CD8-positive, alpha-beta memory T cell (primary cell): ENCODE measurements at places on chromosomes 5 and 9. TPM values are rescaled to one million over a fixed set of nuclear protein-coding genes. Genes with fewer than 3 reads are reported as not detected.

The PTTG1 gene
- total RNA-seq: 79.8 TPM

The PCDHAC2 gene
- not detected for total RNA-seq

The SLC34A3 gene
- not detected for total RNA-seq

The STK10 gene
- total RNA-seq: 118 TPM

The F2R gene
- 26.6 TPM for total RNA-seq

The TAF11L8 gene
- total RNA-seq: not detected

- H3K27me3 ChIP-seq: no peaks in the 10 kb centered on the region
- H3K36me3 ChIP-seq: no peaks in the 10 kb centered on the region
- H3K4me1 ChIP-seq: no peaks in the 10 kb centered on the region
- no peak for DNase-seq
Observed at GRCh38 chr9:74721696-74722660, 165.7 kb downstream of the TRPM6 start.

- H3K27ac ChIP-seq: no peak overlapping the region
- H3K36me3 ChIP-seq: no peaks in the 10 kb centered on the region
- H3K27me3 ChIP-seq: no peaks in the 10 kb centered on the region
- no peak overlapping the region for H3K4me3 ChIP-seq
- DNase-seq: no peak
Observed at GRCh38 chr9:6584881-6585597, 60.5 kb downstream of the GLDC start.

- DNase-seq: no peak
- H3K36me3 ChIP-seq: no peaks in the 10 kb centered on the region
- no peaks in the 10 kb centered on the region for H3K4me1 ChIP-seq
- no peak overlapping the region for H3K4me3 ChIP-seq
Observed at GRCh38 chr5:18305288-18305924, 671.1 kb downstream of the TAF11L14 start.

DNA sequence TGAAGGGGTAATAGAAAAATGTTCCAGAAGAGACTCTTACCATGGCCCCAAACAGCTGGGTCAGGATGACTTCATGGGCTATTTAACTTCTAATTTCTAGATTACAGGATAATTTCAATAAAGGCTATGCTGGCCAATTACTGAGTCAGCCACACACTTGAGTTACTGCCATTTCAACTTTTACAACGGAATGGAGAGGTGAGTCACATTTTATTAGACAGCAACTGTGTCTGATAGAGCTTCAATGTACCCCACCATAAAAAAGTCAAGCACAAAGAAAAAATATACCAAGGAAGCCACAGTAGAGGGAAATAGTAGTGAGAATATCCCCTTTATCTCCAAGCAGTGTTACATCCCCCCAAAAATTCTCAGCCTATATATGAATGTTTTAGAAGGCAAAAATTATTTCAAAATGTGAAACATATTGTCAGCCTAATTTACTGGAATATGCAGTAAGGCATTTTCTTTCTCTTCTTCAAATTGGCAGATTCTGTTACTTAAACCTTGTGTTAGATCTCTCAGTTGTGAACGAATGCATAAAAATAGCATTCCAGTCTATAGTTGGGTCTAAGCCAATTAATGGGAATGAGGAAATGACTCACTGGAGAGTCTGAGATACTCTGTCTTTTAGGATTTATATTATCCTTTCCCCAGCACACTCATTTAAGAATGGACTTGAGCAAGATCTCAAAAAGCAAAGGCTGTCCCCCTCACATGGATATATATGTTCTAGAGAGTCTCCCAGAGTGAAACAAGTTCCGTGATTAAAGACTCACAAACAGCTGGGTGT, 47.1 kb upstream of the RAI14 start:
- no peak overlapping the region for H3K4me3 ChIP-seq
- DNase-seq: no peak
- H3K27me3 ChIP-seq: no peaks in the 10 kb centered on the region

DNA sequence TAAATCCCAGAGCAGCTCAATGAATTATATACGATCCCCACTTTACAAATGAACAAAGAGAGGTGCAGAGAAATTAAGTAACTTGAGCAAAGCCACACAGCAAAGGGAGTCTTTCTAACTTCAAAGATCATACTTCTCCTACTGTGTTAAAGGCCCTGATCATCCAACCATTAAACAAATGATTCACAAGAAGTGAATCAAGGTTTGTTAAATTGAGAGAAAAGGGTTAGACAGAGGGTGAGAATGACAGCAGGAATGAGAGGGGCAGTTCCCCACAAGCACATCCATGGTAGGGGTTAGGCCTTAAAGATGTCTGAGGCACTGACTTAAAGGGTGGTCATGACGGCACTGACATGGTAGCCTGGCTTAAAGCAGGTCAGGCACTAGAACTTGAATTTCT, 10.7 kb downstream of the IDNK start:
- no peak overlapping the region for H3K4me3 ChIP-seq
- no peak overlapping the region for H3K27ac ChIP-seq
- H3K4me1 ChIP-seq: no peaks in the 10 kb centered on the region
- no peaks in the 10 kb centered on the region for H3K36me3 ChIP-seq
- DNase-seq: no peak
- no peaks in the 10 kb centered on the region for H3K27me3 ChIP-seq

GRCh38 chr5:179887095-179887494, 20.6 kb downstream of the TBC1D9B start:
- no peaks in the 10 kb centered on the region for H3K27me3 ChIP-seq
- no peak overlapping the region for H3K4me3 ChIP-seq
- DNase-seq: no peak
- H3K36me3 ChIP-seq: peaks cover 33% of the 10 kb centered on the region
- H3K27ac ChIP-seq: no peak overlapping the region

DNA sequence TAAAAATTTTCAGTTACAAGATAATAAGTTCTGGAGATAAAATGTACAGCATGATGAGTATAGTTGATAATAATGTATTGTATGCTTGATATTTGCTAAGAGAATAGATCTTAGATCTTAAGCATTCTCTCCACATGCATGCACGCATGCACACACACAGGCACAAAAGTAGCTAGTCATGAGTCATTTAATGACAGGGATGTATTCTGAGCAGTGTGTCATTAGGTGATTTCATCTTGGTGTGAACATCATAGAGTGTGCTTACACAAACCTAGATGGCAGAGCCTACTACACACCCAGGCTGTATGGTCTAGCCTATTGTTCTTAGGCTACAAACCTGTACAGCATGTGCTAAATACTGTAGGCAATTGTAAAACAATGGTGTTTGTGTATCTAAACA, 124.2 kb downstream of the PTTG1 start:
- no peaks in the 10 kb centered on the region for H3K27me3 ChIP-seq
- H3K36me3 ChIP-seq: no peaks in the 10 kb centered on the region
- H3K4me1 ChIP-seq: no peaks in the 10 kb centered on the region

GRCh38 chr5:55920784-55921183, 69.6 kb downstream of the IL31RA start:
- H3K4me3 ChIP-seq: no peak overlapping the region
- no peaks in the 10 kb centered on the region for H3K36me3 ChIP-seq
- DNase-seq: no peak
- H3K4me1 ChIP-seq: peaks cover 16% of the 10 kb centered on the region

DNA sequence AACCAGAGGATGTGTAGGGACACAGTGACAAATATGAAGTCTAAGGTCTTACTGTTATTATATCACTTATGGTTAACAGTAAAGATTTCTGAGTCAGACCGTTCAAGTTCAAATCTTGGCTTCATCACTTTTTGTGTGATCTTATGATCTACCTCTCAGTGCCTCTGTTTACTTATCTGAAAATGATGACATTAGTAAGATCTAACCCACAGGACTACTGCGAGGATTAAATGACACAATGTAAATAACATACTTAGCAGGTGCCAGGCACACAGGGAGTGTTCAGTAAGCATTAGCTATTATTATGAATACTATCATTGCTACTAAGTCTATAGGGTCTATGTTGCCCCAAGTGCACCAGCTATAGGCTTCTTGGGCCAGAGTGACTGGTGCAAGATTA, 2.0 kb downstream of the IRF1 start:
- peaks cover 80% of the 10 kb centered on the region for H3K4me1 ChIP-seq
- DNase-seq: peak; percentile 4
- H3K27ac ChIP-seq: peak overlapping the region; percentile 96
- H3K4me3 ChIP-seq: peak overlapping the region; percentile 88
- H3K27me3 ChIP-seq: no peaks in the 10 kb centered on the region

DNA sequence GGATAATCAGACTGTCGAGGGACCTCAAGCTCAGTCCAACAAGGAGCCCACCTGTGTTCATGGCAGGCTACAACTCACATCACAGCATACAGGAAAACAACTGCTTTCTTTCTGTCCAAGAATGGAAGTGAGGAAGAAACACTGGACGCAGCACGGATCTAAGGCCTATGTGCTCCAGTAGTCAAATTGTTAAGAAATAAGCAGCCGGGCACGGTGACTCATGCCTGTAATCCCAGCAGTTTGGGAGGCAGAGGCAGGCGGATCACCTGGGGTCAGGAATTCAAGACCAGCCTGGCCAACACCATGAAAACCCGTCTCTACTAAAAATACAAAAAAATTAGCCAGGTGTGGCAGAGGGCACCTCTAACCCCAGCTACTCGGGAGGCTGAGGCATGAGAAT, 427.8 kb downstream of the BNC2 start:
- DNase-seq: no peak
- H3K4me1 ChIP-seq: no peaks in the 10 kb centered on the region

DNA sequence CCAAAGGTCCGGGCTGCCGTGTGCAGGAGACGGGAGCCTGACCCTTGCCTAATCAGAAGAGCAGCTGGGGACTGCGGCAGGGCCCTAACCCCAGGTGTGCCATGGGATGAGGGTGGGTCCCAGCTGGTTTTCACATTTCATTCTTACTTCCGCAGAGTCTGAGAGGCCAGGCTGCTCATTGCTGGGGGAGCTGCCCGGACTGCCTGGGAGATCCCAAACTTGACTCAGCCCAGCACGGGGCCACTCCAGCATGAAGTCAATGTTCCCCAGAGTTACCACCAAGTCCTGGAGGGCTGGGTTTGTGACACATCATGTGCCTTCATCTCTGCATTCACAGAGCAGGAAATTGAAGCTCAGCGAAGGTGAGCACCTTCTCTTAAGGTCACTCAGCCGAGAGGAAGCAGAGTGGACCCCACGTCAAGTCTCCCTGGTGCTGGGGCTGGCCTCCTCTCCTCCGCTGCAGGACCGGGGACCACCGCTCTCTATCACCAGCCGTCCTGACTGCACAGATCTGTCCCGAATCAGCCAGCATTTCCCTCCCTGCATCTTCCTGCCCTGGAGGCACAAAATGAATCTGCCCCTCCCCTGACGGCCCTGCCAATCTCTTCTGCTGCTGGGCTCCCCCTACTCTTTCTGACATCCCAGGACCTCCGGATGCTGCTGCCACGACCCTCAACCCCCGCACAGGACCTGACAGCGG, 54.6 kb upstream of the PHYKPL start:
- H3K36me3 ChIP-seq: no peaks in the 10 kb centered on the region
- no peak overlapping the region for H3K4me3 ChIP-seq
- H3K4me1 ChIP-seq: no peaks in the 10 kb centered on the region
- no peak overlapping the region for H3K27ac ChIP-seq
- DNase-seq: no peak
- H3K27me3 ChIP-seq: no peaks in the 10 kb centered on the region

GRCh38 chr5:139248826-139249453, 44.6 kb upstream of the MATR3 start:
- no peak overlapping the region for H3K27ac ChIP-seq
- no peaks in the 10 kb centered on the region for H3K36me3 ChIP-seq
- H3K4me3 ChIP-seq: no peak overlapping the region
- no peak for DNase-seq
- no peaks in the 10 kb centered on the region for H3K27me3 ChIP-seq
- H3K4me1 ChIP-seq: no peaks in the 10 kb centered on the region
